Activated CD8-positive, alpha-beta T cell treated with anti-CD3 and anti-CD28 coated beads for 36 hours (primary cell): ENCODE measurements at places on chromosomes 7 and 10.

- no peak overlapping the region for H3K4me3 ChIP-seq
- no peak for DNase-seq
- H3K4me1 ChIP-seq = no peaks in the 10 kb centered on the region
Measured at GRCh38 chr10:43068471-43069210, 8.2 kb upstream of the RET start.

DNA sequence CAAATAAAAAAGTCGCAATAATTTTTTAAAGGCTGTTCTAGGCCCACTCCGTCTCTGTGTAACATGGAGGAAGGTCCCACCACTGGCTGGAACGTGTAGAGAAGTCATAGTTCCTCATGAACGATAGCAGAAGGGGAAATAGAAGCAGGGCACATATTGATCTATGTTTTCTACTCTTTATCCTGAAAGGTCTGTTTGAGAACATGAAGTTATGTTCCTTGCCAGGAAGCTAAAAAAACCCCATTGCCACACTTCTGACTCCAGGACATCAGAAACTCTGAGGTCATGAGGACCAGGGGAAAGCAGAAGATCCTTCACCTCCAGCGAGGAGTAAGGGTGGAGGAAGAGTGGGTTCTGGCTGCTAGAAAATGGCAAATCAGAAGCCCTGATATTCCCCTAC, 10.8 kb downstream of the ANKRD22 start:
- no peak overlapping the region for H3K27ac ChIP-seq
- peaks cover 2% of the 10 kb centered on the region for H3K27me3 ChIP-seq
- H3K4me3 ChIP-seq = no peak overlapping the region
- no peak for DNase-seq

DNA sequence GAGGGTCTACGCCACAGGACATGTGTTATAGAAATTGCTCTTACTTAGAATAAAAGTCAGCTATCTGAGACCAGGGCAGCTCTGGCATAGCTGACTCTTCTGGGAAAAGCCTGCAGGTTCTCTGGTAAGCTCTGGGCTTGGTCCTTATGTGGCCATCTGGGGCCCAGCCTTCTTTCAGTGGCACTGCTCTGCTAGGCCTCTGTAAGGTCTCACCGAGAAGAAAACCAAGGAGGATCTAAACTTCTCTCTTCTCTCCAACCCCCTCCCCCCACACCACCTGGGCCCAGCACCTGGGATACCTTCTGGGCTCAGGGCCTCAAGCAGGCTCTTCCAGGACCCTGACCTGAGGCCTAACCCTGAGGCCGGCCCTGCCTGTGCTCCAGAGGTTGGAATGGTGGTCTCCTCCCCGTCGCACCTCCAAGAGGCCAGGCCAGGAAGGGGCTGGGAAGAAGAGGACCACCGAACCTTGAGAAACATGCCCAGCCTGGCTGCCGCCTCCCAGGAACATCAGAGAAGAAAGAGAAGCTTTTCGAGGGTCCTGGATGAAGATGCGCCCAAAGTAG, 323.6 kb downstream of the GFRA1 start:
- H3K27ac ChIP-seq = no peak overlapping the region
- no peak overlapping the region for H3K4me3 ChIP-seq
- no peaks in the 10 kb centered on the region for H3K27me3 ChIP-seq
- H3K36me3 ChIP-seq = no peaks in the 10 kb centered on the region
- no peaks in the 10 kb centered on the region for H3K4me1 ChIP-seq

DNA sequence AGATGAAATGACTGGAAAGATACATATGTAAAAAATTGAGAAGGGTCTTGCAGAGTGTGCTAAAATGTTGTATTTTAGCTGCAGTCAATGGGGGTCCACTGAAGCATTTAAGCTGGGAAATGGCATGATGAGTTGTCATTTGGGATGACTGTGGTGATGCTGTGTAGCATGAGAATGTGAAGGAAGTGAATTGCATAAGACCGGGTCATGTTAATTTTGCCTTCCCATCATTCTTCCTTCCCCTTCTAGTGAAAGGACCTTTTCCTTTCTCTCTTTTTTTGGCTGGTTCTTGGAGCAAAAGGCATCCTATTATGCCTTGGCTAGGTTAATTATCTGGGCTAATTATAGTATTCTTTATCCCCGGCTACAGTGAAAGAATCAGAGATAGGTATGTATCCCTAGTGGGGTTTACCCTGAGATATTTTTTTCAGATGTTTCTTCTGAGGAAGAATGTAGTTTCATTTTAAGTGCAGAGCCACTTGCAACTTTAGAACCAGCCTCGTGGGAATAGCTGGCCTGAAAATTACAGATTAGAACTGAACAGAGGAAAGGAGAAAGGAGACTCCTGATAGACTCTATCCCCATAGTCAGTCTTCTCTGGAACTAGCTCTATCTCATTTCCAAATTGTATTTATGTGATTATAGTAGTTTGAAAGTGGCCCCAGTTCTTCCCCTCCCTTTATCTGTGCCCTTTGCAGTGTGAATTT, 93.6 kb downstream of the HGF start:
- no peaks in the 10 kb centered on the region for H3K36me3 ChIP-seq
- no peaks in the 10 kb centered on the region for H3K4me1 ChIP-seq
- no peaks in the 10 kb centered on the region for H3K27me3 ChIP-seq
- no peak overlapping the region for H3K27ac ChIP-seq
